ENCODE measurements at places on chromosomes 3 and 15.
A peak's percentile ranks its signal among the peaks of the same experiment; 100 is the strongest.

GRCh38 chr3:9862391-9863057, 17.5 kb downstream of the CIDEC start:
- DNase-seq, result peak; percentile 39

DNA sequence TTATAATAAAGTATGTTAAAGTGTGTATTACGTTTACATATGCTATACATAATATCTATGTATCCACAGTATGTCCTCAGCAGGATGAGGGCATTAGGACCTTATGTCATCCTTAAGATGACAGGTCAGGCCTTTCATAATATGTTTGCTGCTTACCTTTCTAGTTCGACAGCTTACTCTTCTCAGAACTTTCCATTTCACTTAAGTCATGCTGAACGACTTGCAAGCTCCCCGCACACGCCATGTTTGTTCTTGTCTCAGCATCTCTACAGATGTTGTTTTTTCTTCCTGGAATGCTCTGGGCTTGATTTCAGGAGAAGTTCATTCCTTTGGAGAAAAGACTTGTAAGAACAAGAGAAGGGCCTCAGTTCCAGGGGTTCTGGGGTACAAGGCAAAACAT, 36.0 kb upstream of the PPARG start:
- DNase-seq, result no peak

GRCh38 chr3:158953131-158953530, 151.3 kb downstream of the MFSD1 start:
- no peak for DNase-seq

DNA sequence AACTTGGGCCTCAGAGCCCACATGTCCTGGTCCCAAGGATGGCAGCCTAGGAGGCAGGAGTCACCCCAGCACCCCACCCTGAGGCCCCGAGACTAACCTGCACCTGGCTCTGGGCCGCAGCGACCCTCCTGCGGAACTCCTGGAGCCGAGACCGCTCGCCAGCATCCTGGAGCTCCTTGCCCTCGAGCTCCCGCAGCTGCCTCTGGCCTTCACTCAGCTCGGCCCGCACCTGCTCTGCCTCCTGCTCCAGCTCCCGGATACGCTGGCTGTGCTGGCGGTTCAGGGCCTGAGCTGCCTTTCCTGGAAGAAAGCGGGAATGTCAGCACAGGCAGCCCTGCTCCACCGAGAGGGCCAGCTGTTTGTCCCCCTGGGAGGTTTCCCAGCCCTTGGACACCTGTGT, 13.2 kb downstream of the KIF7 start:
- no peak for DNase-seq

DNA sequence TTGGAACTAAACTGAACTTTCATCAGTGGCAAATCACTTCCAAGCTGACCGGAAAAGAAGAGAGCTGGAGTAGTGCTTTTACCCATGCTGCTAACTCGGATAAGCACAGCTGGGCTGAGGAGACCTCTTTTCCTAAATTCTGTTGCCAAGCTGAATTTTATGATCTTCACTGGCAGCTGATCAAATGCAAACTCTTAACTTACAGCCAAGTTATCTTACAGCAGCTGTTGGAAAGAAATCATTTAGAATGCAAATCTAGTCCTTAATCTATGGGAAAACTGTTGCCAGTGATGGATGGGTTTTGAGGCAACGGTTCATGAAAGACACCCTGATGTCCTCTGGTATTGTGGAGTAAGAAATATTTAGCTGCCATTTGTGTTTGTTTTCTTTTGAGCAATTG, 216.5 kb downstream of the ZNF385D start:
- DNase-seq, result no peak

DNA sequence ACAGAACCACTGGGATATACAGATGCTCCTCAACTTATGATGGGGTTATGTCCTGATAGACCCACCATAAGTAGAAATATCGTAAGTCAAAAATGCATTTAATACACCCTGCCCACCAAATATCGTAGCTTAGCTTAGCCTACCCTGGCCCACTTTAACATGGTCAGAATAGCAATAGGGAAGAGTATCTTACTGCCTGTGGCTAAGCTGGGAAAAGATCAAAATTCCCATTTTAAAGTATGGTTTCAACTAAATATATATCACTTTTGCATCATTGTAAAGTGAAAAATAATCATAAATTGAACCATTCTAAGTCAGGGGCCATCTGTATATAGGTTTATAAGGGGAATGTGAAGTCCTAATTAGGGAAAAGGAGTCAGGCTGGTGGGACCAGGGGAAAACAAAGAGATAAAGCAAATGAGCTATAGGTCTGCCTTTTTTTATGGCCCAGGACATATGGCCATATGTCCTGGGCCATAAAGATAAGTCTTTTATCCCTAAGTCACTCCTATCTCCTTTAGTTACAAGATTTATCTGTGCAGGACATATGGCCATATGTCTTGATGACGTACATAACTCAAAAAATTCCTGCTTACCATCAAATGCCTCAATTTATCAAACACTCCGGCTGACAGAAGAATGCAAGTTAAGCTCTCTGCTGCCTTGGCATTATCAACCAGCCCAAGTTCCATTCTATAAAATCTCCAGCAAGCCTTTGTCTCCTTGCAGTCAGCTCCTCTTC, 11.2 kb downstream of the RTP3 start:
- DNase-seq, result no peak

- DNase-seq, result no peak
These were observed 4.7 kb upstream of the OCA2 start for GRCh38 chr15:28103831-28104230.

GRCh38 chr3:36698314-36698713, 66.0 kb downstream of the DCLK3 start:
- no peak for DNase-seq

GRCh38 chr3:100023150-100023549, 91.2 kb downstream of the FILIP1L start:
- peak; percentile 87 for DNase-seq

- peak; percentile 75 for DNase-seq
These were observed at the start of gene DALRD3 for GRCh38 chr3:49017971-49018706. Gene DALRD3, minus strand, starts transcription at chr3:49018580. Its CDS starts 16 bp downstream, at chr3:49018564.

GRCh38 chr15:49817100-49817499, 196.3 kb downstream of the DTWD1 start:
- DNase-seq, result peak; percentile 60

- peak; percentile 91 for DNase-seq
These were observed 787.7 kb downstream of the MCTP2 start for GRCh38 chr15:95018888-95019545.

DNA sequence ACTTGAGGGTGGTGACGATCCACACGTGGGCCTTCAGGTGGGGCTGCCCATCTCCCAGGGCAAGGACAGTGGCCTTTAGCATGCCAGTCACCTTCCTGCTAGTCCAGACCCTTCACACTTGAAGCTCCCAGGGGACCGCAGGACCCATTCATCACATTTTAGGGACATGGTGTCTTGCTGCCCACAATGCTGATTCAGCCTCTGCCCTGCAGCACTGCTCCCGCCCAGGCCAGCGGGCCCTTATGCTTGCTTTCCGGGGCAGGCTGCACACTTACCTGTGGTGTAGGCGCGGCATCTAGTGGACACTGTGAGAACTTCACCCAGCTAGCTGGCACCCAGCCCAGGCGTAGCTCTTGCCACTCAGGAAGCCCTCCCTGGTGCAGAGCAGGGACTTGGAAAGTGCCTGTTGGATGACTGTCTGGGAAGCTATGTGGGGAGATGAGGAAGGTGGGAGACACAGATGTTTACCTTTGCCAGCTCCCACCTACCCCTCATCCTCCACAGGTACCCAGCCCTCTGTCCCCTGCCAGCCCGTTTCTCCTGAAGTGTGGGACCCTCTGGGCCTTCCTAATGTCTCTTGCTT, 26.3 kb upstream of the NR2C2 start:
- DNase-seq, result peak; percentile 91

- peak; percentile 66 for DNase-seq
These were observed 20.3 kb upstream of the CSPG4 start for GRCh38 chr15:75732809-75733451.

GRCh38 chr3:126718561-126719445, 14.8 kb downstream of the CHCHD6 start:
- DNase-seq, result no peak

- peak; percentile 63 for DNase-seq
These were observed 11.1 kb downstream of the DCUN1D1 start for GRCh38 chr3:182969277-182969676.

DNA sequence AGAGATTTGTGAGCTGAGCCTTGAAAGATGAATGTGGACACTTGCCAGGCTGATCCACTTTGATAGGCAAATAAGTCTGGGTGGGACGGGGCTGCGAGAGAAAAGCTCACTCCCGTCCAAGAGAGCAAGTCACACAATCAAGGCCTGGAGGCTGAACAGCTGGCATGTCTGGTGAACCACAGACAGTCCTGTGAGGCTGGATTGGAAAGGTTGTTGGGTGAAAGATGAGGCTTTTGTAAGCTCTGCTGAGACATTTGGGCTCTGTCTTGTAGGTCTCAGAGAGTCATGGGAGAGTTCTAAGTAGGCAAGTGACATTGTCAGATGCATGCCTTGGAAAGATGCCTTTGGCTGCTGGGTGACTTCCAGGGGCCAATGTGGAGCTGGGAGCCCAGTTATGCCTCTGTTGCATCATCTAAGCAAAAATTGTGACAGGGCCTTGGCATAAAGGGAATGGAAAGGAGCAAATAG, 38.5 kb downstream of the RPLP1 start:
- DNase-seq, result no peak

DNA sequence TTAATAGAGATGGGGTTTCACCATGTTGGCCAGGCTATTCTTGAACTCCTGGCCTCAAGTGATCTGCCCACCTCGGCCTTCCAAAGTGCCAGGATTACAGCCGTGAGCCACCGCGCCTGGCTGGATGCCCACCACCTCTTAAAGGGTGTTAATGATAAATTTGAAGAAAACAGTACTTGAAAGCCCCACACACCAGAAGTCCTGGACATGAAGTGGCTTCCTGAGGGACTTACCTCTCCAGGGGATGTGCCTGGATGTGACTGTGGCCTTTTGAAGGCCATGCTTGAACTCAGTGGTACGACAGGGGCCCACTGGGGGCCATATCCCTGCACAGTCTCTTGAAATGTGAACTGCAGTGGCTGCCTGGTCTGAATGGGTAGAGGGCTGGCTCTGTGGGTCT, 18.2 kb downstream of the IRAK2 start:
- DNase-seq, result no peak

DNA sequence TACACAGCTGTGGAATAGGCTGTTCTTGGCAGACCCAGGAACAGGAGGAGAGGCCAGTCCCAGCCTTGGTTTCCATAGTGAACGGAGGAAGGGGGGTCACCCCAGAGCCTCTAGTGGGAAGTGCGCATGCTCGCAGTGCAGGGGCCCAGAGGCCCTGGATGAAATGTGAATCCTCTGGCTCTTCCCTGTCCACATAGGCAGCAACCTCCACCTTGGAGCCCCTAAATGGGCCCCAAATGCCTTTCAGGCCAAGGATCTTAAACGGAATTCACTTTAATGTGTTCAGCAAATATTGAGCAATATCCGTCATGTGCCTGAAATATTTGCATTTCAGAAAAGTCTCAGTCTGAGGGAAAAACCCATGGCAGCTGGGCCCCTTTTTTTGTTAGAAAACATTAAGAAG, 3.3 kb upstream of the NDN start:
- DNase-seq, result no peak

- DNase-seq, result no peak
These were observed 5.5 kb downstream of the MAP6D1 start for GRCh38 chr3:183819831-183820230.

- DNase-seq, result no peak
These were observed 48.4 kb upstream of the ZNF280D start for GRCh38 chr15:56781666-56782065.

- peak; percentile 55 for DNase-seq
These were observed 364.0 kb upstream of the RBMS3 start for GRCh38 chr3:28916713-28917499.

DNA sequence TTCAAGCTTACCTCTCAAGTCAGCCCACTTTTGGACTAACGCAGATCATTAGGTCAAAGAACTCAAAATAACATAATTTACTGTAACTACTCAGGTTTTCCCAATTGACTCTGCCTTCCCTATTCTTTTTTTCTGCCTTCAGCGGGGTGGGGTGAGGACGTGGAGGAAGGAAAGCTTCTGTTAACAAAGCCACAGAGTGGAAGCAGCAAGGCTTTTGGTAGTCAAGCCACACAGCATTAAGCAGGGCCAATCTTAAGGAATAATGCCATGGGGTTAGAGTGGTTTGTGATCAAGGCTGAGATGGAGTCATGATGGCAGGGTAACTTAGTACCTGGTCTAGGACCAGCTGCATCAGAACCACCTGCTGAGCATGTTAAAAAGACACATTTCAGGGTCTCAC, 277.5 kb downstream of the TIGIT start:
- DNase-seq, result no peak

DNA sequence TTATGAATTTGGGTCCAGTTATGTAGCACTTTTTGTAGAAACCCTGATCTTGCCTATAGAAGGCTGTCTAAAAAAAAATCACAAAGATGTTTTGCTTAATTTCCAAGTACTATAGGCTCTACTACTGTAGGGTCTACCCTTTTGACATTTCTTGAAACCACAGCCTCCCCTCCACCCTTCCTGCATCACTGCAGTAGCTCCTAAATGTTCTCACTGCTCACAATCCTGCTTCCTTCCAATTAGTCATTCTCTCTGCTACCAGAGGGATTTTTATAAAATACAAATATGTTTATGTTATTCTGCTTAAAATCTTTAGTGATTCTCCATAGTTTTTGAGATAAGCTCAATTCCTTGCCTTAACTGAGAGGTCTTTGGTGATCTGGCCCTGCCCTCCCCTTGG, 114.0 kb downstream of the CYP19A1 start:
- DNase-seq, result no peak

DNA sequence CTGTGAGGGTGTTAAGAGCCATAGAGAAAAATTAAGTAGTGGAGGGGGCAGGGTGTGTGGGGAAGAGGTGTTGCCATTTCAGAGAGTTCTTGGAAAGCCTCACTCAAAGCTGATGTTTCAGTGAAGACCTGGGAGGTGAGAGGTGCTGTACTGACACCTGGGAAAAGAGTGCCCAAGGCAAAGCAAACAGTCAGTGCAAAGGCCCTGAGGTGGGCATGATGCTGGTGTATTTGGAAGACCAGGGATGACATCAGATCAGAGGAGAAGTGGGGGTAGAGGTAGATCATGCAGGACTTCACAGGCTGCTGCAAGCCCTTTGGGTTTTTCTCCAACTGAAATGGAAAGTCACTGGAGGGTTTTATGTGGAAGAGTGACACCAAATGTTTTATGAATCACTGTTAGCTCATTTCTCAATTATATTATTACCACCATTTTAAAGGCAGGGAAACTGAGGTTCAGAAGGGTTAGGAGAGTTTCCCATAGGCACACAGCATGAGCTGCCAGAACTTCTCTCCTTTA, 42.8 kb upstream of the SMAD3 start:
- DNase-seq, result no peak

- peak; percentile 78 for DNase-seq
These were observed 51.6 kb upstream of the BLM start for GRCh38 chr15:90665288-90666134.

DNA sequence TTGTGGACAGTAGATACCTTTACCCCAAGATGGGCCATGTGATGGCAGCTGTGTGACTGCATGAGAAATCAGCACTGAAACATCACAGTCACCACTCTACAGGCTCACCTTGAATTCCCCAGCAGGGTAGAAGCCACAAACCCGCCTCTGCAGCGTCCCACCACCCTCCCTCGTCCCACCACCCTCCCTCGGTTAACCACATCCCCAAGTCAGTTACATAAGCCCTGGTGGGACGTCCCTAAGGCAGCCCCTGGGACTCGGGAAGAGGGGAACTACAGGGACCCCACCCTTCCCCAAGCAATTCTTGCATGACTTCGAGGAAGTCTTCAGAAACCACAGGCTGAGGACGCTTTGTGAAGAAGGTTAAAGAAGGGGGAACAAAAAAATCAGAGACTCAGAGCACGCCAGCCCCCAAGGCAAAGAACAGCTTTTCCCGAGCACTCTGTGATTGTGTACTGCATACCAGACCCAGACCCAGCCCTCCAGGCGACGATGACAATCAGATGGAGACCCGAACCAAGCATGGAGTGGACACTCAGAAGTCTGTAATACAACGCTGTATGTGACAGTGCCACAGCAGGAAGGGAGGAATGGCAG, 60.5 kb downstream of the SH3BP5 start:
- no peak for DNase-seq
